ENCODE measurements at places on chromosomes 4 and X.
A peak's percentile ranks its signal among the peaks of the same experiment; 100 is the strongest.

- no peak for DNase-seq
- H3K4me3 ChIP-seq: peak overlapping the region; percentile 58
- no peaks in the 10 kb centered on the region for H3K4me1 ChIP-seq
Observed at GRCh38 chrX:119809185-119809666, 17.8 kb upstream of the RPL39 start.

DNA sequence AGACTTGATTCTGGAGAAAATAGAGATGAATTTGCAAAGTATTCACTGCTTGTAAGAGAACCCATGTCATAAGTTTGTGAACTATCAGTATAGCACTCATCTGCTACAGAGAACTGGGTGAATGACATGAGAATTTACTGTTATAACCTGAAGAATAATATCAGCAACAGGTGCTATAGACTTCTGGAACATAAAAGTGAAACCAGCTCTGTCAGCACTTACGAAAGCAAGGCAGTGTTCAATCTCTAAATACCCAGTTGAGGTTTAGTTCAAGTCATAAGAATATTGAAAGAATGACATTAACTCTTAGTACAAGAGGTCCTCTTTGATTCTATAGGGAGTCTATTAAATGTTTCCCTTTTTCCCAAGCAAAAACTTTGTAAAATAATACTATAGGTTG is 232.9 kb upstream of the ANKRD50 start:
- H3K27ac ChIP-seq: no peak overlapping the region
- H3K36me3 ChIP-seq: no peaks in the 10 kb centered on the region
- no peak overlapping the region for H3K4me3 ChIP-seq
- no peak for DNase-seq
- H3K4me1 ChIP-seq: peaks cover 2% of the 10 kb centered on the region

- no peak overlapping the region for H3K4me3 ChIP-seq
- H3K4me1 ChIP-seq: no peaks in the 10 kb centered on the region
Observed at GRCh38 chrX:122363112-122363795, 820.8 kb upstream of the GRIA3 start.

DNA sequence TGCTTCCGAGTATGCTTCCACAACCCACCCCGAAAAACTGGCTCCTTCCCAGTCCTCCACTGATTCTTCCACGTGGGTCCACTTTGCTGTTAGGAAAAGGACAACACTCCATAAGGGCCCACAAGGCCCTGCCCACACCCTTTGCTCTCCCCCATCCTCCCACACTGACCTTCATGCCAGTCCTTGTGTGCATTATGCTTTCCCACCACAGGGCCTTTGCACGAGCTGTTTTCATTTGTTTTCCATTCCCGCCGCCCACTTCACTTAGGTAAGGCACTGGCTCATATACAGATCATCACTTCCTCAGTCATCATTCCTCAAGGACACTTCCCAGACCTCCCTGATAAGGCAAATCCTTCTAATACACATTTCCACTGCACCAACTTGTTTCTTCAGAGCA is 16.8 kb upstream of the SEL1L3 start:
- no peaks in the 10 kb centered on the region for H3K27me3 ChIP-seq
- no peaks in the 10 kb centered on the region for H3K36me3 ChIP-seq
- H3K27ac ChIP-seq: no peak overlapping the region
- no peak for DNase-seq
- no peak overlapping the region for H3K4me3 ChIP-seq
- no peaks in the 10 kb centered on the region for H3K4me1 ChIP-seq

- H3K4me1 ChIP-seq: peaks cover 2% of the 10 kb centered on the region
- H3K36me3 ChIP-seq: no peaks in the 10 kb centered on the region
- H3K27me3 ChIP-seq: no peaks in the 10 kb centered on the region
Observed at GRCh38 chrX:49269767-49270248, at the start of gene PPP1R3F. Gene PPP1R3F, plus strand, starts transcription at chrX:49269793. Its CDS starts 77 bp downstream, at chrX:49269870.

DNA sequence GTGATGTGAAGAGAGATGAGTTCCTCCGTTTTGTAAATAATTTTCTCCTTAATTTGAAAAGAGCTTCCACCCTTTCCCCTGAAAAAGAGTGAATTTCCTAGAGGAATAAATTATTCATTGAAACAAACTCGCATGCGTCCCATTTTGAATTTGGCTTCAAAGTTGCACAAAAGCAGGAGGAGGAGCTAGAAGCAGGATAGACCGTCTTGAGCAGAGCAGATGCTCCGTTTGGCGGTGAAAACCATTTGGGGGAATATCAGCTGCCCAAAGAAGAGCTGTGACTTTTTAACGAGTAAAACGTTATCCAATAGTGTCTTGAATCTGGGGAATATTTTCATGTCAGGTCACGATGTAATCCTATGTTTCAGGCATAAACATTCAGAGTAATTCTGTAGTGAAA is 42.0 kb downstream of the FAM149A start:
- no peak for DNase-seq
- H3K27me3 ChIP-seq: peaks cover 42% of the 10 kb centered on the region
- peaks cover 6% of the 10 kb centered on the region for H3K4me1 ChIP-seq
- H3K36me3 ChIP-seq: no peaks in the 10 kb centered on the region

GRCh38 chrX:153564047-153564606 is 34.8 kb downstream of the CCNQ start:
- no peak overlapping the region for H3K27ac ChIP-seq
- H3K27me3 ChIP-seq: no peaks in the 10 kb centered on the region
- no peak for DNase-seq

- DNase-seq: peak; percentile 35
- H3K27ac ChIP-seq: no peak overlapping the region
- H3K27me3 ChIP-seq: no peaks in the 10 kb centered on the region
- H3K4me1 ChIP-seq: no peaks in the 10 kb centered on the region
- H3K4me3 ChIP-seq: no peak overlapping the region
- no peaks in the 10 kb centered on the region for H3K36me3 ChIP-seq
Observed at GRCh38 chr4:5996641-5997040, 21.6 kb downstream of the C4orf50 start.

- H3K4me1 ChIP-seq: no peaks in the 10 kb centered on the region
- no peaks in the 10 kb centered on the region for H3K36me3 ChIP-seq
- no peak for DNase-seq
- no peak overlapping the region for H3K27ac ChIP-seq
Observed at GRCh38 chr4:181971411-181971810, 271.8 kb upstream of the TENM3 start.

- no peak overlapping the region for H3K27ac ChIP-seq
- H3K4me3 ChIP-seq: no peak overlapping the region
- no peaks in the 10 kb centered on the region for H3K36me3 ChIP-seq
- DNase-seq: no peak
Observed at GRCh38 chrX:151981129-151981528, 6.7 kb upstream of the GABRE start.

- no peak for DNase-seq
- H3K27me3 ChIP-seq: no peaks in the 10 kb centered on the region
- H3K36me3 ChIP-seq: no peaks in the 10 kb centered on the region
- peaks cover 13% of the 10 kb centered on the region for H3K4me1 ChIP-seq
Observed at GRCh38 chr4:78019414-78019813, 37.7 kb upstream of the FRAS1 start.

- DNase-seq: no peak
- no peaks in the 10 kb centered on the region for H3K36me3 ChIP-seq
- no peak overlapping the region for H3K4me3 ChIP-seq
Observed at GRCh38 chrX:43000121-43000520, 222.2 kb upstream of the PPP1R2C start.

GRCh38 chrX:74835566-74835965 is 89.7 kb downstream of the NEXMIF start:
- no peak overlapping the region for H3K27ac ChIP-seq
- no peaks in the 10 kb centered on the region for H3K27me3 ChIP-seq
- no peaks in the 10 kb centered on the region for H3K36me3 ChIP-seq
- no peak for DNase-seq

DNA sequence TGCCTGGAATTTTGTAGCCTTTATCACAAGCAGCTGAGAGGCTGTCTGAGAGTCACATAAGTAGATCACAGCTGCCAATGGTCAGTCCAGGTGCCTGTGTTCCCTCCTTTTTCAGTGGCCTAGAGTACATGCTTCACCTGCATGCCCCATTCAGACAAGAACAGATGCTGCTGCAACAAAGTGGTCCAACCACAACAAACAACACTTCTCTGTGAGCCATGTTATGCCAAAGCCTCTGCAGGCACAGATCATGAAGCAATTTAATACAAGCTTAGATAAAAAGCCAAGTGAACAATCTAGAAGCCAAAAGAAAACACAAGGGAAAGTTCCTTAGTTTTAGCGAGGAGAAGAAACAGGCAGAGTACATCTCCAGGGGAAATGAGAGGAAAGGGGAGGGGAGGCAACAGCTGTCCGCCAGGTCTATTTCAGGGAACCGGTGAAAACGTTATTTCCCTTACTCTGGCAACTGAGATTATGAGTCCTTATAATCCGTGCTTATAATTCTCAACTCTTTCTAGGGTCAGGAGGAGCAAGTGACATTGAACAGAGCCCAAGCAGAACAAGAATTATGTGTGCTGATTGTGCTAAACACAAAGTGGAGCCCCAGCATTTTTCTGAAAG is 92.6 kb downstream of the TSPAN5 start:
- no peaks in the 10 kb centered on the region for H3K27me3 ChIP-seq
- H3K4me1 ChIP-seq: peaks cover 5% of the 10 kb centered on the region
- DNase-seq: no peak
- peak overlapping the region; percentile 69 for H3K27ac ChIP-seq
- no peaks in the 10 kb centered on the region for H3K36me3 ChIP-seq

DNA sequence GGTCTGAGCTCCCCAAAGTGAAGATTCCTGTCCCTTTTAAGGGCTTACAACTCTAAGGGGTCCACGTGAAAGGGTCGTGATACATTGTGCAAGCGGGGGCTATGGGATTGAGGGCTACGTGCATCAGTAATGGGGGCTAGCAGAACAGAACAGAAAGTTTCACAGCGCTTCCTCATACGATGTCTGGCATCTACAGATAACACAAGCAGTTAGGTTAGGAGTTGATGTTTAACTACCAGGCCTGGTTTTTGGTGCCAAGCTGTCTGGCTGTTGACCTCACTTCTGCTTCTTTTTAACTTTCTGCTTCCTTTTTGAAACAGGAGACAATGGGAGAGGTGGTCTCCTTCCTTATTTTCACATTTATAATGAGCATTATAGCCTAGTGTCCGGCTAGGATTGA is 368.6 kb upstream of the CXorf51A start:
- H3K36me3 ChIP-seq: no peaks in the 10 kb centered on the region
- no peak for DNase-seq
- no peaks in the 10 kb centered on the region for H3K27me3 ChIP-seq
- H3K4me3 ChIP-seq: no peak overlapping the region

GRCh38 chr4:96146686-96147085 is 306.8 kb downstream of the PDHA2 start:
- no peaks in the 10 kb centered on the region for H3K27me3 ChIP-seq
- H3K4me1 ChIP-seq: no peaks in the 10 kb centered on the region
- H3K36me3 ChIP-seq: no peaks in the 10 kb centered on the region
- no peak overlapping the region for H3K4me3 ChIP-seq
- DNase-seq: no peak
- no peak overlapping the region for H3K27ac ChIP-seq

- H3K27me3 ChIP-seq: no peaks in the 10 kb centered on the region
- no peak for DNase-seq
- H3K4me1 ChIP-seq: no peaks in the 10 kb centered on the region
- peaks cover 3% of the 10 kb centered on the region for H3K36me3 ChIP-seq
Observed at GRCh38 chr4:152849350-152849749, 69.6 kb downstream of the ARFIP1 start.

GRCh38 chr4:177349191-177349590 is 39.5 kb downstream of the NEIL3 start:
- peaks cover 10% of the 10 kb centered on the region for H3K36me3 ChIP-seq
- no peaks in the 10 kb centered on the region for H3K4me1 ChIP-seq
- no peaks in the 10 kb centered on the region for H3K27me3 ChIP-seq

DNA sequence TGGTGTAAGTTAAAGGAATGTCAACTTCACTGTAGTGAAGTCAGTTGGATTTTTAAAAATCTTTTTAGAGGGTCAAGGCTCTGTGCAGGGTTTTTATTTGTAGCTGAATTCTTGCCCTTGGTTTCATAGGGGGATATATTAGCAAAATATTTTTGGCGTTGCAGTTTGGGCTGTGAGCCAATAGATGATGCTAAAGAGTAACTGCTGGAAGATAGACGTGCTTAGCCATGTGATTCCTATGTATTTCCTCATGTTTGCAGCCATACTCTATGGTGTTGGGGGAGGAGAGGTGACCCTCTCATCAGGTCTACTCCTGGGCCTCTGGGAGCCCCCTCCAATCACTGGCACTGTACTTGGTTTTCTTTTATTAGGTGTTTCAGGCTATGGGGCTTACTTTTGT is 246.7 kb upstream of the ARHGAP24 start:
- H3K4me3 ChIP-seq: no peak overlapping the region
- H3K4me1 ChIP-seq: no peaks in the 10 kb centered on the region
- no peak for DNase-seq
- H3K27ac ChIP-seq: no peak overlapping the region

- H3K36me3 ChIP-seq: no peaks in the 10 kb centered on the region
- H3K27ac ChIP-seq: no peak overlapping the region
- DNase-seq: no peak
- H3K4me3 ChIP-seq: no peak overlapping the region
Observed at GRCh38 chr4:159837071-159837470, 734.2 kb downstream of the RAPGEF2 start.

GRCh38 chr4:24514808-24515207 is 69.5 kb downstream of the DHX15 start:
- H3K4me1 ChIP-seq: peaks cover 9% of the 10 kb centered on the region
- no peak overlapping the region for H3K27ac ChIP-seq
- DNase-seq: peak; percentile 63
- no peaks in the 10 kb centered on the region for H3K27me3 ChIP-seq
- H3K36me3 ChIP-seq: peaks cover 46% of the 10 kb centered on the region
- H3K4me3 ChIP-seq: no peak overlapping the region

DNA sequence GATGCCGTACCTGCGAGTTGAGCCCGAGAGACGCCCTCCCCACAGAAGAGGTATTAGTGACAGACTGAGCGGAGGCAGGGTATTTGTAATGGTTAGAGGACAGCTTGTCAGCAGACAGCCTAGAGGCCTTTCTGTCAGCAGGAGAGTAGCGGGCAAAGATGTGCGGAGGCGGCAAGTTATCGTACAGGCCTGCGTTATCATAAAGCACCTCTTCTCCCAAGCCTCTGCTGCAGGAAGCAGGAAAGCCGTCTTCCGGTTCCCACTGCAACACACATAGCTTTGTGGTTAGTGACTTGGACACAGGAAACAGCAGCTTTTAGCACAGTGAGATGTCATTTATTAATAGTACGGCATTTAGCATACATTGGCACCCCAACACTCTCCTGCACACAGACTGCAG is 158.3 kb downstream of the AFAP1 start:
- no peaks in the 10 kb centered on the region for H3K4me1 ChIP-seq
- H3K36me3 ChIP-seq: peaks cover 65% of the 10 kb centered on the region
- no peak for DNase-seq
- no peak overlapping the region for H3K4me3 ChIP-seq
- H3K27me3 ChIP-seq: no peaks in the 10 kb centered on the region

DNA sequence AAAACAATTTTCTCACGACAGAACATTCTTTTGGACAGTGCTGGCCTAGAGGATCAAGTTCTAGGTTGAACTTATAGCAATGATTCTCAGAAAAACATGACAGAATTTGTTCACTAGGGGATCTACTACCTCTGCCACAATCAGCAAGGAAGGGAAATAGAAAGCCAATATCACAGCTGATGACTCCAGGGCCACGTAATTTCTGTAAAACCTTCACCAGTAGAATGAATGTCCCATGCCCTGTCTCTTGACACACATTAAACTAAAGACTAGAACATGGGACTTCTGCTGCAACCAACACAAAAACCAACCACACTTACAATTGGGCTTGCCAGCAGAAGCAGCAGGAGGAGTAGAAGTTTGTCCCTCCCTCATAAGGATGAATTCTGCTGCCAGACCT is 86.0 kb upstream of the NPFFR2 start:
- H3K36me3 ChIP-seq: no peaks in the 10 kb centered on the region
- H3K27me3 ChIP-seq: no peaks in the 10 kb centered on the region
- no peaks in the 10 kb centered on the region for H3K4me1 ChIP-seq
- DNase-seq: no peak
- H3K27ac ChIP-seq: no peak overlapping the region
